ENCODE measurements at places on chromosomes 2 and 18.

DNA sequence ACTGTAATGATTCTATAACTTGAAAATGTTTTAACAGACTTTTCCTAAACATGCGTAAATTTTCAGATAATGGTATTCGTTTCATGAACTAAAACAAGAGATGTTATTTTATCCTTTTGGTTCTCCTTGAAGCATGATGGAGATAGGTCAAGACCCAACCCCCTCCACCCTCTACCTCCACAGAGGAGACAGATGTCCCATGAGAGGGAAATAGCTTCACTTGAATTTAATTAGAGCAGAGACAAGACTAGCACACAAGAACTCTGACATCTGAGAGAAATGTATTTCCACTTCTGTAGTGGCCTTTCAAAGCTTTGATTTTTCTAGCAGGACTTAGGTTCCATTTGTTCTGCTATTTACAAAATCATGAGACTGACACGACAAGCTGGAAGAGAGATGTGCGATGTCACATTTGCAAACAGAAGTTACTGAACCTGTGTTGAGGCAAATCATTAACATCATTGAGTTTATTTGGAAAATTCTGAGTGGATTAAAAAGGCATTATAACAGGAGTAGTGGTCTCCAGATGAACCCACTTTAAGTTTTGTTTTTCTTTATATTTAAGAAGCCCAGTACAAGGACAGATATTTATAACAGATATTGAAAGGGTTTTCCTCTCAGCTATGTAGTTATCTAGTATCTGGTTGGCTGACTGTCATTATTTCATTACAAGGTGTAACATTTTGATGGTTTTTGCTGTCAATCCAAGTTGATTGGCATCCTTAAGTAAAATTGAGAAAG lies 276.2 kb downstream of the ASXL3 start:
- DNase-seq: no peak

- DNase-seq: no peak
Measured at GRCh38 chr18:50189160-50189559, 5.8 kb downstream of the MYO5B start.

DNA sequence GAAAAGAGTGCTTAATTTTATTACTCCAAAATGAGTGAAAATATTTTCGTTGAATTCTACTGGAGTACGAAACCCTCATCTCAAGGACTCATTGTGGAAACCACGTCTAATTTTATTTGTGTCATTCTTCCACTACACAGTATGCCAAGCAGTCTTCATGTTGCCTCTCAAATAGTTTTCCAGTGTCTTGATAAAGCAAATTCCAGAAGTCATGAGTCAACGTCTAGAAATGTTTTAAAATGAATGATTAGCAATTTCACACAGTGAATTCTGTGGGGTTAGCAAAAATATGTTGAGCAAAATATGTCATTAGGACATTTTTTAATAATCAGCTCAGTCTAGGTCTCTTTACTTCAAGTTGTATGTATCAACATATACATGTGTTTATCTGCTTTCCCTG lies 865.5 kb downstream of the DSC3 start:
- DNase-seq: no peak

DNA sequence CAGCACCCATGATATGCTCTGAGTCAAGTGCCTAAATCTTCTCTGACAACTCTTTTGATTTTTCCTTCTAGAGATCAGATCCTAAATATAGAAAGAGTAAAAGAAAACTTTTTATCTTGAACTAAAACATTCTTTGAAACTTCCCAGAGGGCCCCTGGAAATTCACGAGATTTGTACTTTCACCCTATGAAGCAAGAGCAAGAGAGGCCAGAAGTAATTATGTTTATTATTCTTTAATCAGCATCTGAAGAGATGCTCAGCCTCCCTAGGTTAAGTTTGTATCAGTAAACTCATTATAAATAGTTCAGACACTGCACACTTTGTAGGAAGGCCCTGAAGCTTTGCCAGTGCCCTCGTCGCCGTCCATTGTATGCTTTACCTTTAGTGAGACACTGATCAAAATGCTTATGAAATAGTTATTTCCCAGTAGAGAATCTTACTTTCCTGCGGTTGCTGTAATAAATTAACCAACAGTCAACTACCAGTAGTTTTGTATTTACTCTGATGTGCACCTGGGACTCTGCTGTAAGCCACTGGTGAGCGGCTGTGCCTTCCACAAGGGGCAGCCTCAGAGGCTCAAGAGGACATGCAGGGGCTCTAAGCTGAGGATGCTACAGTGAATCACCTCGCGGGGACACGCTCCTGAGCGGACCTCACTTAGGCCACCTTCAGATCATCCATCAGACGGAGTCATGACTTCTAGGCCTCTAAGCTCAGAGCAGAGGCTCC lies 71.9 kb downstream of the BIN1 start:
- no peak for DNase-seq

DNA sequence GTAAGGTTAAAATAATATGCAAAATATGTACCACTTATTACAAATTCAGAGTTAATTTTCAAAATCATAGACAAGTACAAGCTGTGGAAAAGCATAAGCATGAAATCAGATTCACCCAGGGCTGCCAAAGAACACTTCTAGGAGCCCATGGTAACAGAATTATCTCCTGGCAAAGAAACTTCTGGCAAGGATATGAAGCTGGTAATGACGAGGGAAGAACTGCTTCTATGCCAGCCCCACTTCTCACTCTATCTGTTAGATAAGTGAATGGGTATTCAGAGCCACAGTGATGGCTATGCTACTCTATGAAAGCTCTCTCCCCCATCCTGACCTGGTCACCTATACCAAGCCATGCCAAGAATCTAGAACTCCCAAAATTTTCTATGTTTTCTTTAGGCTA lies 36.9 kb upstream of the PDE1A start:
- DNase-seq: no peak

- DNase-seq: no peak
Measured at GRCh38 chr18:63468575-63468974, 8.2 kb upstream of the SERPINB5 start.
